ENCODE measurements at places on chromosomes 1 and 21.

- no peak for DNase-seq
Measured at GRCh38 chr21:26087223-26087918, 83.2 kb downstream of the APP start.

DNA sequence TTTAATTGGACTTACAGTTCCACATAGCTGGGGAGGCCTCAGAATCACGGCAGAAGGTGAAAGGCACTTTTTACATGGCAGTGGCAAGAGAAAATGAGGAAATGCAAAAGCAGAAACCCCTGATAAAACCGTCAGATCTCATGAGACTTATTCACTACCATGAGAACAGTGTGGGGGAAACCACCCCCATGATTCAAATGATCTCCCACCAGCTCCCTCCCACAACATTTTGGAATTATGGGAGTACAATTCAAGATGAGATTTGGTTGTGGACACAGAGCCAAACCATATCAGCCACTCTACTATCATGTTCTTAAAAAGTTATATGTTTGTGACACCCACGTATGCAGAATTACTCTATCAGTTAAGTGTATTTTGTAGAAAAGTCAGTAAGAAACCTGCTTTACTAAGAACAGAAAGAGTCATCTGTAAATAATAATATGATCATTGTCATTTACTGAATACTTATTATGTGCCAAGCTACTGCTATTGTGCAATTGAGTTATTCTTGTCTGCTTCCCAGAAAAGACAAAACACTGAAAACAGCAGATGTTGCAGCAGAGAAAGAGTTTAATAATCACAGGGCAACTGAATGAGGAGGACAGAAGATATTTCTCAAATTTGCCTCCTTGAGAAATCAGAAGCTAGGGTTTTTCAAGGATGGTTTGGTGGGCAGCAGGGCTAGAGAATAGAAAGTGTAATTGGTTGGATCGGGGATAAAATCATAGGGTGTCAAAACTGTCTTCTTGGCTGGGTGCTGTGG is 207.7 kb upstream of the FGGY start:
- no peak for DNase-seq

DNA sequence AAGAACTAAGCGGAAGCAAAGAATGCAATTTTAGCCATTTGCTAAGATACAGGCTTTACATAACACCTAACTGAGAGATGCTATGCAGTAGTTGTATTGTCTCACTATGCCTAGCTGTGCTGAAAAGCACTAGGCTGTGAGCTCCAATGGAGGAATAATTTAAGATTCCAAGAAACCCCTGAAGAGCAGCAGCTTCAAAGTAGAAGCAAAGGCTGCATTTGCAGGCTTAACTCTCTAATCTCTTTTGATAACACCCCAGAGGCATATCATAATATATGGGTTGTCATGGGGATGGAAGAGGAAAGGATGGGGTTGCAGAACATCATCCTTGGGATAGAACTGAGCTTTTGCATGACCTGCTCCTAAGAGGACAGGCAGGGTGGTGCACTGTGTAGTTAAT is 102.0 kb downstream of the ERG start:
- DNase-seq: no peak

DNA sequence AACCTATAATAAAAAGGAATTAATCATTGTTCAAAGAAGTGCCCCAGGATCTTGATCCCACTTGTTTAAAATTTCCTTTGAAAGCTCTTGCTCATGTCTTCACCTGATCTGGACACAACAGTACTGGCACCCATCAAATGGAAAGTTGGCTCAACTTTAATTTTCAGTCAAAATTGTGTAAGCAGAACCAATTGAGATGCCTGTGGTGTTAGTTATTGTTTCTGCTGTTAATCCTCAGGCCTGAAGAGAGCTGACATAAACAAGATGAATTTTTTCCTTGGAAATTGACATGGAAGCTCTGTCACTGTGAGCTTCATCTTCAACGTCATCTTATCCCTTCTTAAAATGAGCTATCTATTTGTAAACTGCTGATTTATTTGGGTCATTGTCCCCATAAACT is 88.3 kb upstream of the TNFSF4 start:
- DNase-seq: no peak

GRCh38 chr1:38578271-38578951 is 281.2 kb downstream of the RRAGC start:
- DNase-seq: no peak

- no peak for DNase-seq
Measured at GRCh38 chr1:219279017-219279770, 105.5 kb downstream of the LYPLAL1 start.

GRCh38 chr1:110094931-110095654 is 17.1 kb upstream of the UBL4B start:
- no peak for DNase-seq

GRCh38 chr1:3561702-3562101 is 49.6 kb downstream of the MEGF6 start:
- DNase-seq: no peak

- no peak for DNase-seq
Measured at GRCh38 chr1:165075725-165076370, 280.7 kb downstream of the LMX1A start.

GRCh38 chr1:10635085-10635896 is 160.5 kb downstream of the PEX14 start:
- no peak for DNase-seq

DNA sequence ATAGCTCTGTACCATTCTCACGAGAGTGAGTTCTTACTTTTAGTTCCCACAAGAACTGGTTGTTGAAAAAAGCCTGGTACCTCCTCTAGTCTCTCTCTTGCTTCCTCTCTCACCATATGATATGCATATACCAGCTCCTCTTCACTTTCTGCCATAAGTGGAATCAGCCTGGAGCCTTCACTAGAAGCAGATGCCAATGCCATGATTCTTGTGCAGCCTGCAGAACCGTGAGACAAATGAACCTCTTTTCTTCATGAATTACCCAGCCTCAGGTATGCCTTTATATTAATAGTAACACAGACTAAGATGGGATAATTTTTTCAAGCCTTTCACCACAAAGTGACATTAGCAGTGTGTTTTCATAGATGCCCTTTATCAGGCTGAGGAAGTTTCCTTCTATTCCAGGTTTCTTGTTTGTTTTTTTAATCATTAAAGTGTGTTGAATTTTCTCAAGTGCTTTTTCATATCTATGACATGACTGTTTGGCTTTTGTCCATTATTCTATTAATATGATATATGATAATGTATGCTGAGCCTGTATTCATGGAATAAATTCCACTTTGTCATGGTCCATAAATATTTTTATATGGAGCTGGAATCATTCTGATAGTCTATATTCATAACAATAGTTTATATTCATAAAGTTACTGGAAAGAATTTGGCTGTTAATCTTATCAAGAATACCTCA is 40.7 kb upstream of the C1orf185 start:
- no peak for DNase-seq

- no peak for DNase-seq
Measured at GRCh38 chr1:183735069-183735860, 69.7 kb upstream of the RGL1 start.

DNA sequence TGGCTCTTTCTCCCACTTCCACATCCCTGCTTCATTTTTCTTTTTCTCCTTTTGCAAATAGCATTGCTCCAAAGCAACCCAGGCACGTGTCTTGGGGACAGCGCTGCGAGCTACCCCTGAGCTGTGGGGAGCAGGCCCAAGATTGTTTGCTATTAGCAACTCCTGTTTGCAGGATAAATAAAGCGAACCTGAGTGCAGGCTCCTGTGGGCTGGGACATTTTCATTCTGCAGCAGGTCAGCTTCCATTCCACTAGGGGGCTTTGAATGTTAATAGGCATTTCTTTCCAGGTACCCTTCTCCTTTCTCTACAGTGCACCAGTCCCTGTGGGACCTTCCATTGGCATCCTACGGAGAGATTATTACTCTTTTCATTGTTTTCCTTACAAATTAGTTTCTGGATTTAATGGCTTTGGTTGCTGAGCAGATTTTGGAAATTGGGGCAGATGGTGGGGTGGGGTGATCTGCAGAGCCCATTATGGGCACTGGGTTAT is 54.0 kb downstream of the OLFML3 start:
- DNase-seq: no peak

GRCh38 chr1:76225526-76225925 is 151.0 kb downstream of the ST6GALNAC3 start:
- no peak for DNase-seq

GRCh38 chr1:186188736-186189135 is 186.3 kb downstream of the TPR start:
- DNase-seq: no peak

DNA sequence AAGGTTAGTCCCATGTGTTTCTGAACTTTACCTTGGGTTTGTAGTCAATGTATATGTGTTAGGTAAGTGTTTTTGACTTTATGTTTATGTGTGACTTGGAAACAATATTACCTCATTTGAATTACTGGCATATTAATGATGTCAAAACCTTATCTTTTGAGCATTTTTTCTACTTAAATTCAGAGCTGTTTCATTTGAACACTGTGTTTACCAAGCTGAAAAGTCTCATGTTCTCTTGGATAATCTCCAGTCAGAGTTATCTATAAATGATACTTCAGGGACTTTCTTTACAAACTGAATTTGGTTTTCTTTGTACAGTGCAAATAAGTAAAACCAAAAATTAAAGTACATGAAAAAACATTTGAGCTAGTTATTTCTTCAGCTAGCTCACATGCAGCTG is 30.0 kb downstream of the ADAMTS1 start:
- DNase-seq: no peak

DNA sequence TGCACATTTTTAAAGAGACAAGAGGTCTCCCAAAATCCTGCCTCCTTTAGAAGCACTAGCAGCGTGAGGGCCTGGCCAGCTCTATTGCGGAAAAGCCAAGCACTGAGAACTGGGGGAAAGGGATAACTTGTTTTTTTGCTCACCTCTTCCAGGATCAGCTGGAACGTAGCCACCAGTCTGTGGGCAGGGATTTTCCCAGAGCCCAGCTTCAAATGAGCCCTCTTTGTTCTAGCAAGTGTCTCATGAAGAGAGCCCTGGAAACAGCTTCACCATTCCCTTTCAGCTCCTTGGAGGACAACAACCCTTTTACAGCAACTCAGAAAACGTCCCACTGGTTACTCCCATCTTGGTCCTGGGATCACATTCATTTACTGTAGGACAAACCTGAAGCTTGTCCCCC is 195.4 kb downstream of the LMX1A start:
- no peak for DNase-seq

- DNase-seq: no peak
Measured at GRCh38 chr1:86069757-86070145, 86.8 kb downstream of the COL24A1 start.

GRCh38 chr1:223429821-223430220 is 36.6 kb downstream of the CCDC185 start:
- DNase-seq: no peak

DNA sequence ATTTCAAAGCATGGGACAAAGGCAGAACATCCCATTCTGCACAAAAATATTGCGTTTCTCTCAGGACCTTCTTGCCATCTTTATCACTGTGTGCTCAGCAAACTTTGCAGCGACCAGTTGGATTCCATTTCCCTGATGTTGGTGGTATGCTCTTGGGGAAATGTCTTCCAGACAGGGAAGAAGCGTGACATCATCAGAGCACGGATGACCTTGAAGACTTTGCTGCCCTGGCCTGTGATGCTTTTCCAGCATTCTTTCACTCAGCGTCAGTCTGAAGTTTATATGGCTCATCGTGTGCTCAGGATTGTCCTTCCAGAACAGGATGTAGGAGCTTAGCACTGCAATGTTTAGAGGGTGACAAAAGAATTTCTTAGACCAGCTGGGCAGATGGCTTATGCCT is 131.4 kb upstream of the F3 start:
- no peak for DNase-seq

DNA sequence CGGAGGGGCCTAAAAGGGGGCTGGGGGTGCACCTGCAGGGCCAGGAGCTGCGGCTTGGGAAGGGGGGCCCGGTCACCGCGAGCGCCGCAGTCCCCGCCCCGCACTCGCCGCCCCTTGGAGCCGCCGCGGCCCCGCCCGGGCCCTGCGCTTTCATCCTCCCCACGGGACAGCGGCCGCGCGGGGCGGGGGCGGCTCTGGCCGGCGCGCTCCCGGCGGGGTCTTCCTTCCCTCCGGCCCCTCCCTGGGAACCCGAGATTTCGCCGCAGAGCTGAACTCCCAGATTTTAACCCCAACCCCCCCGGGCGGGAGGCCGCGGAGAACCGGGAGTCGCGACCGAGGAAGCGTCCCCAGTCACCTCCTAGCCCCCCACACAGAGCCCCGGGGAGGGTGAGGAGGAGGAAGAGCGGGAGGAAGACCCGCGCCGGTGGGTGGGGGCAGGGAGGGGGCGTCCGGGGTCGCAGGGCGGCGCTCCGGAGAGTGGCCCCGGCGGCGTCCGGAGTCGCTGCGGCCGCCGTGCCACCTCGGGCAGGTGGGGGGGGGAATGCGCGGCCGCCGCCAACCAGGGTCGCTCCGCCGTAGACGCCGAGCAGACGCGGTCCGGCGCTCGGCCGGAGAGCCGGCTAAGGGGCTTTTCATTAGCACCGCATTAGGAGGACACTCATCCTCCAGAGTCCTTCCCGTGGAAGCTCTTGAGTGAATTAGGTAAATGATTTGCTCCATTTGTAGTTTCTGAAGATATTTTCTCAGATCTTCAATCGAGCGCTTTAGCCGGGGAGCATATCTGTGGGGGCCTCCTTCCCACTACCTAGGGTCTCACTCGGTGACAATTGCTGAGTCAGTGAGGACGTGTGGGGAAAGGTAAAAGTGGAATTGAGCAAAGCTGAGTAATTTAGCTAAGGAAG is 31.6 kb upstream of the NFIA start:
- DNase-seq: no peak

GRCh38 chr21:34639882-34640788 is 25.2 kb upstream of the RCAN1 start:
- no peak for DNase-seq

- no peak for DNase-seq
Measured at GRCh38 chr1:245234217-245235081, 79.7 kb downstream of the KIF26B start.

DNA sequence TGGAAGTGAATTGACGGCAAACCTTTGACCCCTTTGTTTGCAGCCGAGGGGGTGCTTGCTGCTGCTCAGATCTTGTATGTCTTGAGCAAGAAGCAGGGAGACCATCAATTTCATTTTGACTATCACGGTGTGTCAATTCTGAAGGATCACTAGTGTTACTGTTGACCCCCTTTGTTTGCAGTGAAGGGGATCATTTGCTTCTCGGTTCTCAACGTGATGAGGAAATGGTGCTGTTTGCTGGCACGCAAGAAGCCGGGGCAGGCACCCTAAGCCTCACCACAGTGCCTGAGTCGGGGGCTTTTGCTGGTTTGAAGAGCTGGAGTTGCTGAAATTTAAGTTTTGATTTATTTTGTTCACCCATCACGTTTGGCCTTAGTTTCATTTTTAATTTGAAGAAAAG is 7.5 kb downstream of the RBM15 start:
- no peak for DNase-seq

DNA sequence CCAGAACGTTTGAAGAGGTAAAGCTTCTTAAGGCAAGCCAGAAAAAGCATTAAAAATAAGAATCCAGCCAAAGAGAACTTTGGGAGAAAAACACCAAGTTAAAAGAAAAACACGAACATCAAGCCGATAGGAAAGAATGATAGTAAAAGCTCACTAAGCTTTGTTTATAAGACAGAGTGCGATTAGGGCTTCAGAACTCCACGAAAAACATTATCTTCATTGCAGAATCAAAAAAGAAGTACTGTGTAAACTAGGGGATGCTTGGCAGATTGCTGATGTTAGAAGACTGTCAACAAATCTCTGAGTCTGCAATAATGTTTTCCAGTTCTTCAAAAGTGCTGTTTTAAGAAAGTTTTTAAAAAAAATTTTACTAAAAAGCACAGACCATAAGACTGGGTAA is 30.2 kb downstream of the ADAMTS5 start:
- DNase-seq: no peak
